Fibroblast of the aortic adventitia (primary cell): ENCODE measurements at places on chromosomes 12 and 14. TPM values are rescaled to one million over a fixed set of nuclear protein-coding genes. Genes with fewer than 3 reads are reported as not detected.

The RTL1 gene
- total RNA-seq, result not detected in 2 replicates

DNA sequence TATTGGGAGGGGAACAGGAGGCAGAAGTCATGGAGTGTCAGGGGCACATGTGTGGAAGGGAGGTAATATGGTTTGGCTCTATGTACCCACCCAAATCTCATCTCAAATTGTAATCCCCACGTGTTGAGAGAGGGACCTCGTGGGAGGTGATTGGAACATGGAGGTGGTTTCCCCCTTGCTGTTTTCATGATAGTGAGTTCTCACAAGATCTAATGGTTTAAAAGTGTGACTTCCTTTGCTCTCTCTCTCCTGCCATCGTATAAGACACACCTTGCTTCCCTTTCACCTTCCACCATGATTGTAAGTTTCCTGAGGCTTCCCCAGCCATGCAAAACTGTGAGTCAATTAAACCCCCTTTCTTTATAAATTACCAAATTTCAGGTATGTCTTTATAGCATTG lies 41.6 kb upstream of the CDK17 start:
- DNase-seq, result no peak

DNA sequence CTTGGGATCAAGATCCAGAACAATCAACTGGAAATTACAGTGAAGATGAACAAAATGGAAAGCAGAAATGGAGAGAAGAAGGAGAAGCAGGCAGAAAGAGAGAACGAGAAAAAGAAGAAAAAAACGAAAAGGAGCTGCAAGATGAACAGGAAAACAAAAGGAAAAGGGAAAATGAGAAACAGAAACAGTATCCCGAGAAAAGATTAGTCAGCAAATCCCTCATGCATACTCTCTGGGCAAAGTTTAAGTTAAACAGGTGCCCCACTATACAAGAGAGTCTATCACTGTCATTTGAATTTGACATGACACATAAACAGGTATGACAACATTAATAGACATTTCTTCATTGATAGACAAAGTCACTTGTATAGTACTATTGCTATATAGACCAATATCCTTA lies 5.0 kb downstream of the NANOGNB start:
- DNase-seq, result no peak

GRCh38 chr12:44342371-44342770 lies 506.5 kb downstream of the TMEM117 start:
- DNase-seq, result no peak

DNA sequence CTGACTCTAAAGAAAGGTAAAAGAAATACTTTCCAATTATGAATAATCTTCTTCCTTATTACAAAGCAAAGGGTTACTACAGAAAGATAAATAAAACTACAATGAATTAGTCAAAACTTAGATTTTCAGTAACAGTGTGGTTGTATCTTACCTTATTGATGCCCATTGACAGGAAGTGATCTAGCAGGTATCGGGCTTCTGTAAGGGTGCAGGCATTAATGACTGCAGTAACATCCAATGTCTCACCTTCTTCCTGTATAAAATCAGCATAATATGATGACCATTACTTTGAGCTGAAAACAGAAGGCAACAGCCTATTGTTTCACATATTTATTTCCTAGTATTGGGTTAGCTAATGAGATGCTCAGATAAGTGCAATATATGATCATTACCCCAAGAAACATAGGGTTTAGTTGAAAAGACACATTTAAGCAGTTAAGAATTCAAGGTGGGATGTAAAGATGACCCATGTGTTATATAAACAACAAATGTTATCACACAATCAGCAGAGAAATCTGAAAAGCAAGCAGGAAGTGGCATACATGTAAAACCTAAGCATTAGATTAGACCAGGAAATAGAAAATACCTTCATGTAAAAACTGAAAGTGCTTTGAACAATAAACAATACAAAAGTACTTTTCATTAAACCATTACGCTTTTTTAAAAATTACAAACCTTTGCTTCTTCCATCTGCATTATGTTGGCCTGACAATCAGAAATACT lies 111.2 kb downstream of the KIF21A start:
- DNase-seq, result no peak
